ENCODE measurements at places on chromosomes 1 and 21.

DNA sequence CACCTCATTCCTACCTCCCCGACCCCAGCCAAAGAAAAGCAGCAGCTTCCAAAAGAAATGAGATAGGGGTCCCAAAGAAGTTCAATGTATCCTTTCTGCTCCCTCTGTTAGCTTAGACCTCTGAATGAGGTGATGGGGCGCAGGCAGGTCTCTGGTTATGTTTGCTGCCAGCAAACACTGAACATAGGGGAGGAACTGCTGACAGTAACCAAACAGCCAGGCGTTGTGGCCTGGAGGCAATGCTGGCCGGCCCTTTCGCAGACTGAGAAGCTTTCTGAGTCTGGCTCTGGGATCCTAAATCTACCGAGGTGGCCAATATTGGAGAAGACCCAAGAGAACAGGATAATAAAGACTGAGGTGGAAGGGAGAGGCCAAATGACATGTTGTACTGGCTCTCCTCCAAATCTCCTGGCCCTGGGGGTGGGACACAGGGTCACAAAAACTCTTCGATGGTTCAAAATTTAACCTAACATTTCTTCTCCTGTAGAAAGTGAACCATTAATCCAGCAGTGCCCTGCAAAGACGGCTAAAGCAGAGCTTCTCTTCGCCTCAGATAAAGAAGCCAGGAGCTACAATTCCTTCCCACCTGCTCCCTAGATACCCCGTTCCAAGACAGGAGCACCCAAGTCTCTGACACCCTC lies 19.6 kb downstream of the SSR2 start:
- no peak for DNase-seq

- no peak for DNase-seq
Observed at GRCh38 chr1:218613105-218613504, 268.0 kb downstream of the TGFB2 start.

DNA sequence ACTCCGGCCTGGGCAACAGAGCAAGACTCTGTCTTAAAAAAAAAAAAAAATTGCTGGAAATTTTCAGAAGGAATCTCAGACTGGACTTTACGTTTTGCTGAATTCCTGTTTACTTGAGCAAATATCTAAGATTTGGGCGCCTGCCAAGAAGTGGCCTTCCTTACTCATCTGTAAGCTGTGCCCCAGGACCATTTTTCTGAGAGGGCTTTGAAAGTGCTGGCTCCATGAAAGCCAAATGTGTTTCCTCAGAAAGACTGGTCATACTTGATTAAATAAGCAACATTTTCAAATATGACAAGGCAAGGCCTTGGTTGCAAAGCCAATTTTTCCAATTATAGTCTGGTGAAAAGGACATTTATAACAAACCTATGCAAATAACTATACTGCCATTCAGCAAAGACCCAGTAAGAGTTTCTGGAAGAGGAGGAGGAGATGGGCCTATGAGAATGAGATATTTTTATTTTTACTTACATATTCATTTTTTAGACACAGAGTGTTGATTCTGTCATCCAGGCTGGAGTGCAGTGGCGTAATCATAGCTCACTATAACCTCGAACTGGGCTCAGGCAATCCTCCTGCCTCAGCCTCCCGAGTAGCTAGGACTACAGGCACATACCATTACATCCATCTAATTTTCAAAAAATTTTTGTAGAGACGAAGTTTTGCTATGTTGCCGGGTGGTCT lies 56.3 kb upstream of the HTR1D start:
- no peak for DNase-seq

DNA sequence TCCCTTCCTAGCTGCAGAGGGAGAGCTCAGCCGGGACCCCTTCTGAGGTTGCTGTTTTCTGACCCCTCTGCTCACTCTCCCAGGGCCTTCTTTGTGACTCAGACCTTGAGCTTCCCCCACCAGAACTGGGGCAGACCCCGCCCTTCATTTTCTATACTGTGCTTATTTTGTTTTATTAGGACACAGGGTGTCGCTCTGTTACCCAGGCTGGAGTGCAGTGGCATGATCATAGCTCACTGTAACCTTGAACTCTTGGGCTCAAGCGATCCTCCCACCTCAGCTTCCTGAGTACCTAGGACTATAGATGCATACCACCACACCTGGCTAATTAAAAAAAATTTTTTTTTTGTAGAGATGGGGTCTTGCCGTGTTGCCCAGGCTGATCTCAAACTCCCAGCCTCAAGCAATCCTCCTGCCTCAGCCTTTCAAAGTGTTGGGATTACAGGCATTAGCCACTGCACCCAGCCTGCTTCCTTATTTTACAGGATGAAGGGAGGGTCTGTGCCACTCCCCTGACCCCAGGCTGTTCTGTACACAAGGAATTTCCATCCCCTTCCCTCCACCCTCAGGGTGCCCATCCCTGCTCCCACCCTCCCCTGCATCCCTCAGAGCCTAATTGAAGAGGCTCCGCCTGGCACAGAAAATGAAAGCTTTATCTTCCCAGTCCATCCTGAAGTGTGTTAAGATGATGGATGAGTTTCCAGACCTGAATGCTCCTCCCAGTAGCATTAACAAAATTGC lies 195.2 kb upstream of the POU3F1 start:
- no peak for DNase-seq

DNA sequence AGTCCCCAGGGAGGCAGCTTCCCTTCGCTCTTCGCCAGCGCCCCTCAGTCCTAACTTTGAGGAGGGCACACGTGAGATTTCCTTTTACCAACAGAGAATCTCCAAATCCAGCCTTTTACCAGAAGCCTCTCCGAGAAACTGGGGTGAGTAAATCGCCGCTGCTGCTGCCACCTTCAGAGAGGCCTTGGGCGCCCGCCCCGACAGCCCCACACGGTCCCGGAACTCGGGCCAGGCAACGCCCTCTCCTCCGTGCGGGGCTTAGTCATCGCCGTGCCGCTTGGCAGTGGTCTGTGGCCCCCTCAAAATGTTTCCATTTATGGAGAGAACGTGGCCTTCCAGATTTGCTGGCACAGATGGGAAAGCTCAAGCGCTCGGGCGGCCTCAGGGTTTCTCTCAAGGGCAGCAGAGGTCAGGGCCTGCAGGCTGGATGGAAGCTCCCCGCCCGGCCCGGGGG lies 41.4 kb upstream of the COL6A2 start:
- DNase-seq = no peak

GRCh38 chr21:37765221-37765900 lies 150.9 kb downstream of the KCNJ6 start:
- no peak for DNase-seq

GRCh38 chr1:64107632-64108031 lies 95.8 kb upstream of the UBE2U start:
- no peak for DNase-seq

DNA sequence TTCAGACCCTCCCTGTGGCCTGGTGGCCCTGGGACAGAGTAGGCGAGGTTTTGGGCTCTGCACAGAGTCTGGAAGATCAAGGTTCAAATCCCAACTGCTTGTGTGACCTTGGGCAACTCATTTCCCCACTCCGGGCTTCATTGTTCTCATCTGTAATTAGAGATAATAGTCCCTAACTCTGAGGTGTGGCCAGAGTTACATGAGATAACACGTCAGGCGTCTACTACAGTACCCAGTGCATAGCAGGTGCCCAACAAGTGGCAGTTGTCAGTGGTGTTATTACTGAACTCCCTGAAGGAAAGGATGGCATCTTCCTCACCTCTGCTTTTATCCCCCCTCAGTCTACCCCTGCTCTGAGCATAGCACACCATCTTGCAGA lies 20.8 kb downstream of the RAP1GAP start:
- DNase-seq = no peak

GRCh38 chr1:188070848-188071247 lies 1242.1 kb downstream of the PLA2G4A start:
- no peak for DNase-seq

DNA sequence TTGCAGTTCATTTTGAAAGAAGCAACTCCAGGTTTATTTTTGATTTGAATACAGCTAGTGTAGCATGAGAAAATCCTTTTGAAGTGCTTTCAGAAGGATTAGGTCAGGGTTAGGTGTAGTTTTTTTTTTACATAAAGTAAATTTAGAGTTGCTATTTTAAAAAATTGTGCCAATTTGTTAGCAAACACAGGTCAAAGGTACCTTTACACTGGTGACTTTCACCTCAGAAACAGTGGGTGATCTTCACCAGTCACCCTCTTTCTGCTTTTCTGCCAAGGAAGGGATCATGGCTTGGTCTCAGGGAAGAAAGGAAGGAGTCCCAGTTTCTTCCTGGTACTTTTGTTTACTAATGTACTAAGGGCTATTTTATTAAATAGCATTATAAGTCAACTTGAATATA lies 111.5 kb downstream of the SDCCAG8 start:
- no peak for DNase-seq

GRCh38 chr1:158095737-158096335 lies 84.9 kb upstream of the CD1D start:
- DNase-seq = peak; percentile 51

DNA sequence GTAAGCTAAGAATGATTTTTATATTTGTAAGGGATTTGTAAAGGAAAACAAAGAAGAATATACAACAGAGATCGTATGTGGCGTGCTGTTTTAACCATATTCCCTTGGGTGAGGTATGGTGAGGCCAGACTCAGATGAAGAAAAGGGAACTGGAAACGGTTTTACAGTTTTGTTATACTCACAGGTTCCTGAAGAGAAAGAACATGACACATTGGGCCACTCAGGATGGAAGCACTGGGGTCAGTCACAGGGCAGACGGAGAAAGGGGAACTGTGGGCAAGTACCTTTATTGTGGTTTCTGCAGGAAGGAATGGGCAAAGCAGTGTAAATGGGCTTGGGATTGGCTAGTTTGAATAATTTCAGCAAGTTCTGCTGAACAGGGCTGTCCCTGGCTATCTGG lies 177.4 kb downstream of the LBR start:
- no peak for DNase-seq

GRCh38 chr1:89363638-89364536 lies at the start of gene GBP6:
Gene GBP6 (plus strand): TSS chr1:89364059. CDS start chr1:89368552, 4,493 bp downstream.
- DNase-seq = no peak

DNA sequence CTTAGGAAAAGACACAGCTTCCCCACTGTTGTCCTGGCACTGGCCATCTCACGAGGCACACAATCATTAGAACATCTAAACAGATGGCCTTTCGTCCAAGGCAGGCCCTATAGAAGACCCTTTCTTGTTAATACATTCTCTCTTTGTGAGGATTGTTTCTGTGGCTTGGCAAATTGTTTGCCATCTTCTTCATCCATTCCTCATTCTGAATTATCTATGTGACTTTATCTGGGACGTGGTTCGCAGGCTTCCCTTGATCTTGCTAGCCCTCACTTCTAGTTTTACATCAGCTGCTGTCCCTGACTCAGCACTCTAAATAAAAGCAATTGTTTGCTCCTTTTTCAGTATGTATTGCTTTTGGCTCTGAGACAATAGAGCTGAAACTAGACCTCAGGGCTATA lies 101.1 kb upstream of the ZC3H11B start:
- no peak for DNase-seq

DNA sequence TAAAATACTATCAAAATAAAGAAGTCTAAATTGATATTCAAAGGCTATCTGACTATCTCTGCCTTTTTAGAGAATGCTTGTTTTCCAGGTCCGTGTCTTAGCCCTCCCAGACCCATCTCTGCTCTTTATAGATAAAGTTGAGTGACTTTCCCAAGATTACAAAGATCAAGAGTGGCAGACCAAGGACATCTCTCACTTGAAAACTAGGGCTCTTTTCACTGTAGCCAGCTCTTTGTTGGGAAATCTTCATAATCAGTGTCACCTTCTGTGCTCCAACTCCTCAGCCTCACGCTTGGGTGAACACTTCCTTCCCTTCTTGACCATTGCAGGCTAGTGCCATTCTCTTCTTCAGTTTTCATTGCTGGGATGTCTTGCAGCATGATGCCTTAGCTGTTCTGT lies 211.1 kb downstream of the PBX1 start:
- no peak for DNase-seq

DNA sequence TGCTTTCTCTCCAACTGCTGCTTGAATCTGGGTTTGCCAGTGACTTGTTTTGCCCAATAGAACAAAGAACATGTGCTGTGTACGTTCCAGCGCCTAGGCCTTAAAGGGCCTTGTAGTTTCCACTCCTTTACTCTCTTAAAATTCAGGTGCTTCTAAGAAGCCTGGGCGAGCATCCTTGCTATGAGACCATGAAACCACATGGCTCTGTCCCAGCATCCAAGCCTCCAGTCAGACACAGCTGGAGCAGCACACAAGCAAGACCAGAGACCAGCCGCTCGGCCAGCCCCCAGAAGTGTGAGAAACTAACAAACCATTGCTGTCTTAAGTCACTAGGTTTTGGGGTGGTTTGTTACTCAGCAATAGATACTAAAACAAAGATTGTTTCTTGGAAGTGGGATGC lies 15.1 kb downstream of the PLEKHO1 start:
- DNase-seq = no peak
